ENCODE measurements at places on chromosomes 5 and 9. TPM values are rescaled to one million over a fixed set of nuclear protein-coding genes. Genes with fewer than 3 reads are reported as not detected.

TMEM174 gene
- polyA plus RNA-seq = 24.3 TPM

CEP78 gene
- 33.0 TPM for polyA plus RNA-seq

TPPP gene
- 2.9 TPM for polyA plus RNA-seq

UBE2QL1 gene
- 1.0 TPM for polyA plus RNA-seq

PCDHGA7 gene
- polyA plus RNA-seq = 2.3 TPM
